Urinary bladder (tissue), 4 donors: ENCODE measurements at places on chromosomes 1 and 21.

DNA sequence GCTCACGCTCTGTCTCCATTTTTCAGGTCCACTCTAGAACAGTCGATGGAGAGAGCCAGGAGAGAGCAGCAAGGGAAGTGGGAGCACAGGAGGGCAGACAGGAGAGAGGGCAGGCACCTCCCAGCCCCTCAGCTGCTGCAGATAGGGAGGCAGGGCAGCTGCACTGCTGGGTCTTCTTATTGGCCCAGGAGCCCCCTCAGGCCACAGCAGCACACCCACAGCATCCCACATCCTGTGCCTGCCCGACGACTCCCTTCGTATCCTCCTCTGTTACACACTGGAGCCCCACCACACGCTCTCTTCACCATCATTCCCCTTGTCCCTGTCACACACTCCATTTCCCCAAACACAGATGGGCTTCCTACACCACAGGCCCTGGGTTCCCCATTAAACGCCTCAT, 13.7 kb upstream of the ARTN start:
- no peak for DNase-seq

DNA sequence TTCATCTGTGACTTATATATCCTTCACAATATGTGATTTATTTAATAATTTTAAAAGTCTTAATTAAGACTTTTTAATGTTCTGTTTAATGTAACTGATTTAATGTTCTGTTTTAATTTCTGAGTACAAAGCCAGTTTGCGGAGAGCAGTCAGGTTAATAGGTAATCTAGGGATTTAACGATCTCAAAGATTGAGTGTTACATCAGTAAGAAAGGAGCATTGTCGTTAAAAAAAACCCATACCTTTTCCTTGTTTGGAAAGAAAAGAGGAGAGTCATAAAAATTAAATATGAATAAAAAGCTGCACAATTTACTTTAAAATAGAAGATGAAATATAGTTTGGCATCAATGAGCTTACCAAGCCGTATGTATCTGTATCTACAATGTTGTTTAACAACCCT, 621.4 kb downstream of the KIF26B start:
- DNase-seq = no peak

GRCh38 chr21:36849461-36850105, 116.9 kb downstream of the HLCS start:
- DNase-seq = no peak

DNA sequence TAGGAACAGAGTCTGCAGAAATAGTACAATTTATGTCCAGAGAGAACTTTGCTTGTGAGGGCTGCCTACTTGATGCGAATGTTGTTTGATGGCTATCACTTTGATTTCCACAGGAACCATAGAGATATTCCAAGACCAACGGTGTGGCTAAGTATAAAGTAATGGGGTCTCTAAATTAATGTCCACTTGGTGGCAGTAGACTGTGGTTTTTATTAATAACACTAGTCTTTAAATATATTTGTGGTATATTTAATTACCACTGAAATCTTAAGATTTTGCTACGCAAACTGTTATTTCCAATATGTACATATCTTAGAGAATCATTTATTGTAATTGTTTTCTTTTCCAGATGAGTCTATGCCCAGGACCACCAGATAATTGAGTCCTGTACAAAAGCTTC, 647.9 kb downstream of the PLA2G4A start:
- no peak for DNase-seq

- no peak for DNase-seq
These were observed 17.2 kb downstream of the SYT2 start for GRCh38 chr1:202692959-202693555.

GRCh38 chr1:157376681-157377080, 175.6 kb downstream of the FCRL5 start:
- DNase-seq = no peak

DNA sequence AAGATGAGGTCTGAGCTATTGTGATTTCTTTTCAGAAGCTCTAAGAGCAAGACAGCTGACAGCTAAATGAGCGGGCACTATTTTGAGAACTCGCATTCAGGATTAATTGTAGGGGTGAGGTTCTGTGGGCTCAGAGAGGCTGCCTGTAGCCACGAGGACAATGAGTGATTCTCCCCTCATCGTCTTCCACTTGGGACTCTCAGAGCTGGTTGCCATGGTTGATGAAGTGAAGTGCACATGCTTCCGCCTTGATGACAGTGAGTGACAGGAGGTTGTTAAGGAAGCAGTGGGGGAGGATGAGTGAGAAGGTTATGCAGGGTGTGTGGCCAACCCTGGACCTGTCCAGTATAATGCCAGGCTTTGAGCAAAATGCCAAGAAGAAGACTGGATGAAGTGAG, 341.7 kb downstream of the PCP4 start:
- DNase-seq = no peak

DNA sequence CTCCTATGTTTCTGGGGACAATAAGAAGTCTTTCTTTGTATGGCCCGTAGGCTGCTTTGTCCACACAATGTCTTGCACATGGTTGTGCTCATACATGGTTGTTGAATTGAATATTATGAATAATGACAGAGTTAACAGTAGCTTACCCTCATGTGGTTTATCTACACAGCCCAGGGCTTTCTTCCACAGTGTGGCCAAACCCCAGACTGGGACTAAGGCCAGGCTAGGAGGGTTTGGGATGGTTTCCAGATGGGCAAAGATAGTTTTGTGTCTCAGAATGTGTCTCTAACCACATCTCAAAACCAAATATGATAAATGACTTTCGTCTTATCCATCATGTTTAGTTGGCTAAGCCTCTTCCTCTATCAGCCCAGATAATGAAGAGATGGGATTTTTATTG, 65.2 kb downstream of the CACNA1E start:
- DNase-seq = no peak

DNA sequence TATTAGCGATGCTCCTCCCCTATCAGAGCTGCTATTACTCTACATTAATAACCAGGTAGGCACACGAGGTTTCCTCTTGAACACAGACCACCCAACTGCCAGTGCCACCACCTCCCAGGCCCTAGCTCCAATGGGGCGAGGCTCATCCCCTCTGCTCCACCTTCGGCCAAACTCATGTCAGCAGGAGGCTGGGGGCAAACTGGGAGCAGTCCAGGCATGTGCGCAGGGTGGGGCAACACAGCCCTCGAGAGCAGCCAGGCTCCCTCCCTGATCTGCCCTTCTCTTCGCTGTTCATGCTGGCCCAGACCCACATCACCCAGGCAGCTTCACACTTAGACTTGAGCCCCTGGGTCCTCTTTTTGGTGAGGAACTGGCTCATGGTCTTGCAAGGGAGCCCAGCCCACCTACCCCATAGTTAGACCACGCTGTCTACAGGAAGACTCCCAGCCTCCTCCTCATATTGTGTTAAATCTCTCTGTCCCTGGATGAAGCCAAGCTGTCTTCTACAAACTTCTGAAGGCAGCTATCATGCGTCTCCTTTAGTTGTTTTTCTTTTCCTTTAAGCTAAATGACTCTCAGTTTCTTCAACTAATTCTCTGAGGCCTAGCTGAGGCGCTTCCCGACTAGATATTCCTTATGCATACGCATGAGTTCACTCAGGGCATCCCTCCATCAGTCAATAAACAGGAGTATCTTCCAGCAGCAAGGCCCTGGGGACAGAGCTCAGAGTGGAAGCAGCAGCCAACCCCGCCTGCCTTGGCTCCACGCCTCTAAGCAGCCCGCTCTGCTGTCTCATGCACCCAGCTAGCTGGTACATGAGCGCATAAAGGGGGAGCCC, 12.0 kb downstream of the TMEM9 start:
- no peak for DNase-seq

- DNase-seq = no peak
These were observed 9.0 kb downstream of the MYOM3 start for GRCh38 chr1:24102961-24103360.
